ENCODE measurements at places on chromosomes 5 and 9.

DNA sequence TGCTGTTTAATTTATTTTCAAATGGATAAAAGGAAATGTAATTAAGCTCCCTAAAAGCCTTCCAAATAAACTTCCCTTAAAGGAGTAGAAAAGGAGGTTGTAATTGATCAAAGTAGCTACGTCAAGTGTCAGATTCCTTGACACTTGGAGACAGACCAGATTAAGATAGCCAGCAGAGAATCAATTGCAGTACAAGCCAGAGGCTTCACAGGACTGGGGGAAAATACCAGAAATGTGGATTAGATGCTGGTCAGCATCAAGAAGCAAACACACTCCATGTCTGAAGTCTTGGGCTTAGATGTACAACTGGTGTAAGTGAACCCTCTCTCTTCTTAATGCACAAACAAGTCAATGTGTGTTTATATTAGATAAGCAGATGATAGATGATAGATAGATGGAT, 184.9 kb upstream of the TAS2R1 start:
- no peak for DNase-seq

DNA sequence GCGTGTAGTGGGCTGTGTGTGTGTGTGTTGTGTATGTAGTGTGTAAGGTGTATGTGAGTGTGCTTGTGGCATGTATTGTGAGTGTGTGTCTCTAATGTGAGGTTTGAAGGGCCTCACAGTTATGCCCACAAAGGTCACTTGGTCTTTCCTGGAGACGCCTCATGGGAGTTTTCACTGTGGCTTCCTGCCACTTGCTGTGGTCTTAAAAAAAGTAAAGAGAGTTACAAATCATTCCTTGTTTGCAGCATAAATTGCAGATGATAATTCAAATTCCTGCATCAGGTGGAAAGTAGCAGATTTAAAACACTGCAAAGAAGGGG, 72.6 kb downstream of the TENT4A start:
- no peak for DNase-seq

DNA sequence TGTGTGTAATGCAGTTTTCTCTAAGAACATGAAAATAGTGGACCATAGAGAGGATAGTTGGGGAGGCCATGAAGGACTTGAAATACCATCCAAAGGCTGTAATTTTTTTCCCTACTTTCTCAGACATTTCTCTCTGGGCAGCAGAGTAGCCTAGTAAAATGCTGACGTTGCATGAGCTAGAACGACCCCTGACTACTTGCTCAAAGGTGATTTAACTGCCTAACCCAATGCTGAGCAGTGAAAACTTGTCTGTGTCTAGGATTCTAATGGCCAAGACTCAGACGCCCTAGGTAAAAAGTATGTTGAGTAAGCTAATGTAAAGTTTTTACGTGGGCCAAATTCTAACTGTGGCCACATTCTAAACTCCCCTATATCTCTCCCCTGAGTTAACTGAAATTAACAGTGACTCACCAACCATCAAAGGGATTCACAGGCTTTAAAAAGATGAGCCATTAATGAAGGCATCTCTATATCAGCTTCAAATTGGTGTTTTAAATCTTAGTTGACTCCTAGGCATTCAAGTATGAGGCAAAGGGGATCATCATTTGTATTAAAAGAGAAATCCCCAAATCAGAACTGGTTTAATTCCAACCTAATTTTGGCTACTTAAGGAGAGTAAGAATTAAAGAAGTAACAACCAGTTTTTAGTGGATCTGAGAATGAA, 121.0 kb upstream of the GAS1 start:
- no peak for DNase-seq

GRCh38 chr9:14466429-14466818, 152.5 kb upstream of the NFIB start:
- peak; percentile 23 for DNase-seq

- DNase-seq, result peak; percentile 35
Observed at GRCh38 chr9:7094052-7094451, 336.3 kb downstream of the KDM4C start.

DNA sequence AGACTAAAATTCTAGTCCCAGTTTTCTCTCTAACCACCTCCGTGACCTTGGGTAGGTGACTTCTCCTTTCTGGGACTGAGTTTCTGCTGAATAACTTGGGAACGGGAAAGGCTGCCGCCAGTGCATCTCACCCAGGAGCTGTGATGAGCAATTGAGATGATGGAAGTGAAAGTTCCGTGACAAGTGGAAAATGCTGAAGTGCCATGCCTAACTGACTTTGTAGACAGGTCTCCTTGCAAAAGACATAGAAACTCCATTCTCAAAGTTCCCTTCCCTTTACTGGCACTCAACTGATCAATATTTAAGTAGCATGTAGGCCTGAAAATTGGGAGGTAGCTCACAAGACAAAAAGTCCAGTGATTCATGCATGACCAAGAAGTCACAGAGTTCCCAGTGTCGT, 6.3 kb upstream of the ADAM19 start:
- DNase-seq, result no peak

DNA sequence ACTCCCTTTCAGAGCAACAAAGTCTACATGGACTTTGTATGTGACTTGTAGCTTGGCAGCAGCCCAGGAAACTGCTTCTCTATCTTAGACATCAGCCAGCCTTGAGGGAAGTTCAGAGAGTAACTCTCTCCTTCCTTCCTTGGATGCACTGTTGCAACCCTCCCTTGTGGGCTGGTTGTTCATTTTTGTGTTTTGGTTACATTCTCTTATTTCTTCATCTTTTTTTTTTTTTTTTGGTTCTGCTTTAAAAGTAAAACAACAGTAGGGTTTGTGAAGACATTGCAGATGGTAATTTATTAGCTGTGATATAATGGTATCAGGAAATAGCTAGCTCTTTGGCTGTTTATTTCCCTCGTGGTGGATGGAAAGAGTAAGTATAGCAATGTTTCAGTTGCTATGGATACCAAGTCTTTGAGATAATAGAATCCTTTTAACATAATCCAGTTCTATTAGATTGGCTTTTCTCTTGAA, 97.9 kb upstream of the MAMDC2 start:
- no peak for DNase-seq

DNA sequence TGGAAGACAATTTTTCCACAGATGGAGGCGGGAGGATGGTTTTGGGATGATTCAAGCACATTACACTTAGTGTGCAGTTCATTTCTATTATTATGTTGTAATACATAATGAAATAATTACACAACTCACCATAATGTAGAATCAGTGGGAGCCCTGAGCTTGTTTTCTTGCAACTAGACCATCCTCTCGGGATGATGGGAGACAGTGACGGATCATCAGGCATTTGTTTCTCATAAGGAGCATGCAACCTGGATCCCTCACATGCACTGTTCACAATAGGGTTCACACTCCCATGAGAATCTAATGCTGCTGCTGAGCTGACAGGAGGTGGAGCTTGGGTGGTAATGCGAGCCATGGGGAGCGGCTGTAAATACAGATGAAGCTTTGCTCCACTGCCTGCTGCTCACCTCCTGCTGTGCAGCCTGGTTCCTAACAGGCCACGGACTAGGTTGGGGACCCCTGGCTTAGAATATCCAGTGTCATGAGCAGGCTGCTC, 1.6 kb downstream of the STKLD1 start:
- no peak for DNase-seq

GRCh38 chr5:109743770-109744212, 54.1 kb downstream of the MAN2A1 start:
- DNase-seq, result no peak

- no peak for DNase-seq
Observed at GRCh38 chr9:132142924-132143323, 18.9 kb upstream of the NTNG2 start.

- no peak for DNase-seq
Observed at GRCh38 chr5:174810796-174811195, 86.4 kb downstream of the MSX2 start.

DNA sequence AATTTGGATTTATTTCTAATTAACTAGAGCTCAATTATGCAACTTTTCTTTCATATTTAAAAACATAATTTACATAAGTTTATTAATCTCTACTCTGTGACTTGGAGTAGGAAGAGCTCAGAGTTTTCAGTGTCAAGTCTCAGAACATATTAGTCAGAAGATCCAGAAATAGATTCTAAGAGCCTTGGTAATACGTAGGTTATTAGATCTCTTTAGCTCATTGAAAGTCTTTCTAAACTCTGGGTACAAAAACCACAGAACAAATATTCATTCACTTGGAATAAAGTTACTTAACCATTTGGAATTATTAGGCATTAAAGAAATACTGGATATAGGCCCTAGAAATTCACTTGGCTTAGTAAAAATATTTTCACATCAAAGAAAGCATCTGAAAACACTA, 26.3 kb upstream of the ISCA1 start:
- no peak for DNase-seq

- DNase-seq, result no peak
Observed at GRCh38 chr9:70195456-70195855, 63.3 kb upstream of the SMC5 start.

- peak; percentile 0 for DNase-seq
Observed at GRCh38 chr5:52491818-52492217, 295.9 kb upstream of the ITGA1 start.

- no peak for DNase-seq
Observed at GRCh38 chr9:16044579-16044881, 491.7 kb downstream of the CCDC171 start.

DNA sequence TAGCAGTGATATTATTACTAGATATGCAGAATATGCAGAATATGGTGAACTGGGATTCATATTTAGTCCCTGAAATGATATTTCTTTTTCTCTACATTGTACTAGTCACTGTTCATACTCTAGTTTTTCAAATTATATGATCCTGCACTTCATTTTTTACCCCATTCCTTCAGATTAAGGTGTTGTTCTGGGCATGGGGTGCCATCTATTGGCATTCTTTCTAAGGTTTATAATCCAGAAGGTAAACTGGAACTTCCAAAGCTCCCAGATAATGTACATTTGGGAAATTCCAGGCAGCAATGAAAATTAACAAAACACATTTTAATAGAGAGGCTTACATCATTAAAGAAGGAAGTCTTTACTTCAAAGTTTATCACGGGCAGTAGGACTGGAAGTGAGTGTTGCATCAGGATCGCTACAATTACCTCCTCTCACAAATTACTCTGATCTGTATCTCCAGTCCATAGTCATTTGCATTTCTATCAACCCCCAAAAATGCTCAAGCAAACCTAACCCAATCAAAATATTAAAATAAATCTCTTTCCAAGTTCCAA, 12.5 kb downstream of the RFX3 start:
- no peak for DNase-seq

DNA sequence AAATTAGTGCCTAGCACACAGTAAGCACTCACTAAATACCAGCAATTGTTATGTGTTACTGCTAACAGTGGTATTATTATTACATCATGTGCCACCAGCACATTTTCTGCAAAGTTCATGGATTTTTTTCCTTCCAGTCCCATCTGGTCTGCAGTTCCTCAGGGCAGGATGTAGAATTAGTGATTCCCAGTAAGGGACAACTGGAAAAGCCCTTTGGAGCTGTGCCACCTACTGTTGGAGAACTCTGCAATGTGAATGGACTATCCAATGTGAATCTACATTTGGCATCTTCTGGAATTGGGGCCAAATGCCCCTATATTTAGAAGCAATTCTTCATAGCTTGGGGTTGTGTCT, 154.0 kb downstream of the CDH6 start:
- DNase-seq, result no peak
